ENCODE measurements at places on chromosomes 4 and X. TPM values are rescaled to one million over a fixed set of nuclear protein-coding genes. Genes with fewer than 3 reads are reported as not detected.

IL1RAPL2 gene
- total RNA-seq = not detected

TLR10 gene
- under 0.01 TPM for total RNA-seq

ASMT gene
- total RNA-seq = 0.36 TPM

ASB9 gene
- not detected for total RNA-seq

KCND1 gene
- total RNA-seq = 0.29 TPM

ZMYM3 gene
- total RNA-seq = 15.6 TPM

DMRTC1 gene
- total RNA-seq = not detected

DCK gene
- 13.8 TPM for total RNA-seq

PAGE4 gene
- not detected for total RNA-seq

PFKFB1 gene
- total RNA-seq = not detected

BEND2 gene
- not detected for total RNA-seq

TGIF2LX gene
- total RNA-seq = not detected

PABPC1L2A gene
- total RNA-seq = not detected

MAGEB6B gene
- not detected for total RNA-seq

SLC4A4 gene
- 24.8 TPM for total RNA-seq

FAM47A gene
- not detected for total RNA-seq

ODAM gene
- total RNA-seq = not detected

FRMPD4 gene
- total RNA-seq = 1.8 TPM

KLF3 gene
- total RNA-seq = 27.7 TPM

PCDH7 gene
- total RNA-seq = 3.8 TPM

ATP1B4 gene
- not detected for total RNA-seq

RS1 gene
- total RNA-seq = not detected

CSAG2 gene
- not detected for total RNA-seq

AWAT2 gene
- total RNA-seq = not detected

FBXO8 gene
- total RNA-seq = 32.2 TPM

GPRASP1 gene
- 3.5 TPM for total RNA-seq

NXF2 gene
- not detected for total RNA-seq

AMBN gene
- total RNA-seq = not detected

All from osteoblast (primary cell).